ENCODE measurements at places on chromosomes 2 and 18. TPM values are rescaled to one million over a fixed set of nuclear protein-coding genes. Genes with fewer than 3 reads are reported as not detected.

GRCh38 chr2:235418918-235419317, 74.9 kb upstream of the AGAP1 start:
- no peak for DNase-seq
- no peak overlapping the region for H3K27ac ChIP-seq
- H3K36me3 ChIP-seq: no peaks in the 10 kb centered on the region

DNA sequence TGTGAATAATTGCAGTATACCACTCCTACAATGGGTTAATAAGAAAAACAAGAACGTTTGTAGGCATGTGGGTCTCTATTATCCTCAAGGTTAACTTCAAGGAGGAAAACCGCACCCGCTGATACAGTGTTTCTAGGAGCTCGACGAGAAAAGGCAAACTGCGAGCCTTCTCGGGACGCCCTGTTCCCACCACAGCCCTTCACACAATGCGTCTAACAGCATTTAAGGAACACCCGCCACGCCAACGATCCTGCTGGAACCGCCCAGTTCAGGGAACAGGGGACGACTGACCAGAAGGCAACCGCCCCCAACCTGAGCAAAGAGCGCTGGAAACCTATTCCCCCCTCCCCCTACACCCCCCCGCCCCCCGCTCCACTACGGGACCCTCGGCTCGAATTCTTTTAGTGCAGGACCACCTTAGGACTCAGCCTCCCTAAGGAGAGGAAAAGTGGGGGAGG, 710 bp upstream of the TMSB10 start:
- H3K27ac ChIP-seq: no peak overlapping the region
- no peaks in the 10 kb centered on the region for H3K27me3 ChIP-seq
- peak; percentile 75 for DNase-seq
- H3K4me3 ChIP-seq: peak overlapping the region; percentile 97
- H3K4me1 ChIP-seq: peaks cover 7% of the 10 kb centered on the region
- no peaks in the 10 kb centered on the region for H3K36me3 ChIP-seq

DNA sequence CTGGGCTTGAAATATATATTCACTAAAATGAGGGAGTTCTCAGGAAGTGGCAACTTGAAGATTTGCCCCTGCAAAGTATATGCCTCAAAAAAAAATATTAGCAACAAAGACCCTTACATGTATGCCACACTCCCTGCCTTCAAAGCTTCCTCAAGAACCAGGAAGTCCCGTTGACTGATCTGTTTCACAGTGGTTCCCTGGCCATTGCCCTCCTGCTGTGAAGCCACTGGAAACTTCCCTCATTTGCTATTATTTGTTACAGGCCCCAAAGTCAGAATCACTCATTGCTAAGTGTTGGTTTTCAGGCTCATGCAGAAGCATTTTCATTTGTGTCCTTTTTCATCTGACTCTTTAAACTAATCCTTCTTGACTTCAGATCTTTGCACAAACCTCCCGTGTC, 421.5 kb downstream of the ZNF521 start:
- H3K27me3 ChIP-seq: no peaks in the 10 kb centered on the region
- no peak for DNase-seq
- H3K36me3 ChIP-seq: no peaks in the 10 kb centered on the region
- H3K27ac ChIP-seq: no peak overlapping the region
- H3K4me1 ChIP-seq: no peaks in the 10 kb centered on the region
- no peak overlapping the region for H3K4me3 ChIP-seq

GRCh38 chr2:137888845-137889244, 75.4 kb upstream of the HNMT start:
- H3K36me3 ChIP-seq: no peaks in the 10 kb centered on the region
- no peaks in the 10 kb centered on the region for H3K4me1 ChIP-seq
- DNase-seq: peak; percentile 19
- no peaks in the 10 kb centered on the region for H3K27me3 ChIP-seq
- no peak overlapping the region for H3K4me3 ChIP-seq

DNA sequence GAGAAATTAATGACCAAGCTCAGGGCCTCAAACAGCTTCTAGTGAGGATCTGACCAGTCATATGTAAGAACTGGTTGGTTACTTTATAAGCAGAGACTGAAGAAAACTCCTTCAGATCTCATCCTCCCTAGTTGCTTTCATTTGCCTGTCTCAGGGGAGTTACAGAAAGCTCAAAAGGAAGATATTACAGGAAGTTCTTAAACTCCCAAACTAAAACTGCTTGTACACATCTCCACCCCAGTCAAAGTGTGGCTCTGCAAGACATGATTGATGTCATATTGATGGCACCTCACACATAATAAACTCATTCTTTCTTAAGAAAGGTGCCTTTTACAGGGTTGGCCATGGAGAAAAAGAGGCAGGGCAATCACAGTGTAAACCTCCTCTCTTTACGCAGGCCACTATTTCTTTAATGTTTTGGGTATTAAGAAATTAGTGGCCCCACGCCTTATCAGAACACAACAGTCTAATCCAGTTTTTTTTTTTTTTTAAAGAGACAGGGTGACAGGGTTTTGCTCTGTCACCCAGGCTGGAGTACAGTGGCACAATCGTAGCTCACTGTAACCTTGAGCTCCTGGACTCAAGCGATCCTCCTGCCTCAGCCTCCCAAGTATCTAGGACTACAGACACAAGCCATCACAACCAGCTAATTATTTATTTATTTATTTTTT, 62.6 kb upstream of the STK17B start:
- H3K4me1 ChIP-seq: peaks cover 19% of the 10 kb centered on the region
- no peak for DNase-seq
- H3K27me3 ChIP-seq: no peaks in the 10 kb centered on the region
- peak overlapping the region; percentile 10 for H3K27ac ChIP-seq

DNA sequence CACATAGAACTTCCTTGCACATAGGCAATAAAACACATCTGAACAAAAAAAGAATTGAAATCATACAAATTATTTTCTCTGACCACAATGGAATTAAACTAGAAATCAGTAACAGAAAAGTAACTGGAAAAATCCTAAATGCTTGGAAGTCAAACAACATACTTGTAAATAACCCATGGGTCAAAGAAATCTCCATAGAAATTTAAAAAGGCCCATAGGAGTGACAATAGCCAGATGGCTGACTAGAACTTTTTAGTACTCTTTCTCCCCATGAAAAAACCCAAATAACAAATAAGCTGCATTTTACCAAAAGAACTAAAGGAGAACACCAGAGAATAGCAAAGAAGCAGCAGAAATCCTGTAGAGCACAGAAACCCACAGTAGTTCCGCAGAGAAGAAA, 139.2 kb upstream of the COL3A1 start:
- H3K4me1 ChIP-seq: no peaks in the 10 kb centered on the region
- H3K4me3 ChIP-seq: no peak overlapping the region
- no peak overlapping the region for H3K27ac ChIP-seq
- DNase-seq: no peak

Gene EMILIN2
- 10.7 TPM for total RNA-seq

Gene ACTR1B
- total RNA-seq: 83.8 TPM

GRCh38 chr18:9569178-9569577, 45.2 kb downstream of the PPP4R1 start:
- DNase-seq: no peak
- H3K4me1 ChIP-seq: no peaks in the 10 kb centered on the region
- H3K27ac ChIP-seq: no peak overlapping the region
- no peaks in the 10 kb centered on the region for H3K36me3 ChIP-seq
- H3K27me3 ChIP-seq: no peaks in the 10 kb centered on the region

GRCh38 chr18:63237881-63238692, 81.5 kb downstream of the BCL2 start:
- DNase-seq: peak; percentile 30
- no peaks in the 10 kb centered on the region for H3K27me3 ChIP-seq
- no peak overlapping the region for H3K4me3 ChIP-seq
- H3K4me1 ChIP-seq: no peaks in the 10 kb centered on the region
- H3K27ac ChIP-seq: peak overlapping the region; percentile 65

Gene CIDEA
- total RNA-seq: 0.84 TPM

DNA sequence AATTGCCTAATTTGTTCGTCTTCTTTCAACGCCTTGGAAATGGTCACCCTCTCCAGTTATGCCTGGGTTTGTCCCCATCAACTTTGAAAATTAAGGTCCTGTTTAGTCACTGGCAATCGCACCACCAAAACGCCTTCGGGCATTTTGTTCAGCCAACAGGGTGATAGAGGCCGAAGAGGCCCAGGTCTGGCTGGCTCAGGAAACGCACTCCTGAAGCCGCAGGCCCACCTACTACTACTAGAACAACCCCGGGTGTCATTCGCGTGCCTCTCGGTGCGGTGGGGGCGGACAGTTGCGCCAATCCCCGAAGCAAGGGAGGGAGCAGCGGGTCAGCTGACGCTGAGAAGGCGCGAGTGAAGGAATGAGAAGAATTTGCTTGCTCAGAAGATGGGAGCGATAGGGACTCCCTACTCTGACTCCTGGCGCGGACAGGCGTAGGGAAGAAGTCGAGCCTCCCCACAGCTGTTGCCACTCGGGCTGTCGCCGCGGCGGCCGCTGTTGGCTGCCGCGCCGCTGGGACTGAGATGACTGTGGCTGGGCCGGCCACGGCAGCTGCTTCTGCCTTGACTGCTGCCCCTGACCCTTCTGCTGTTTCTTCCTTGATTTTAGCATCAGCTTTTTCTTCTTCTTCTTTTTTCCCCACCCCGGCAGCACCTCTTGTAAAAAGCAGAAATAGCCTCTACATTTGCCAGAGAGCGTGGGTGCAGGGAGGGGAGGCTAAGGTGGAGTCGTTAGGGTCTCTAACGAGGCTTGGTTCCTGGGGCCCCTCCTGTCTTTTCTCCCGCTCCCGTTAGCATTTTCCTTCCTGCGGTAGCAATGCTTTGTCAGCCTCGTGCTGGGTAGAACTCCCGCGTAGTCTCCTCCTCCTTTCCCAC, 387.6 kb downstream of the FIGN start:
- peak overlapping the region; percentile 5 for H3K4me3 ChIP-seq
- no peaks in the 10 kb centered on the region for H3K27me3 ChIP-seq
- DNase-seq: peak; percentile 65
- H3K4me1 ChIP-seq: peaks cover 15% of the 10 kb centered on the region
- H3K27ac ChIP-seq: peak overlapping the region; percentile 7

DNA sequence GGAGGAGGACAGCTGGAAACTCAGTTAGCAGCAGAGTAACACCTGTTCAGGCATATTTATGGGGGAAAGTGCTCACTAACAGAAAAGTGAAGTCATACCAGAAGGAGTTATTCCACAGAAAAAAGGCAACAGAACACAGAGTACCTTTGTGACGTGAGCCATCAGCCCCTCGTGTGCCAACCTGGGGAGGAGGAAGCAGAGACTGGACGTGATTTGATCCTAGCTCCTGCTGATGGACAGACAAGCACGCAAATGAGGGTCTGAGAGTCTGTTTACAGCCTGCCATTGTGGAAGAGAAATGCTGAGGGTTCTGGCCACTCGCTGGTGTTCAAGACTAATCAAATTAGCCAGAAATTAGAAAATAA, 120.7 kb downstream of the ZNF521 start:
- DNase-seq: no peak
- H3K27me3 ChIP-seq: no peaks in the 10 kb centered on the region
- H3K27ac ChIP-seq: peak overlapping the region; percentile 66

Gene HOXD13
- not detected for total RNA-seq

Gene RANBP2
- 47.6 TPM for total RNA-seq

Gene OSBPL6
- not detected for total RNA-seq

DNA sequence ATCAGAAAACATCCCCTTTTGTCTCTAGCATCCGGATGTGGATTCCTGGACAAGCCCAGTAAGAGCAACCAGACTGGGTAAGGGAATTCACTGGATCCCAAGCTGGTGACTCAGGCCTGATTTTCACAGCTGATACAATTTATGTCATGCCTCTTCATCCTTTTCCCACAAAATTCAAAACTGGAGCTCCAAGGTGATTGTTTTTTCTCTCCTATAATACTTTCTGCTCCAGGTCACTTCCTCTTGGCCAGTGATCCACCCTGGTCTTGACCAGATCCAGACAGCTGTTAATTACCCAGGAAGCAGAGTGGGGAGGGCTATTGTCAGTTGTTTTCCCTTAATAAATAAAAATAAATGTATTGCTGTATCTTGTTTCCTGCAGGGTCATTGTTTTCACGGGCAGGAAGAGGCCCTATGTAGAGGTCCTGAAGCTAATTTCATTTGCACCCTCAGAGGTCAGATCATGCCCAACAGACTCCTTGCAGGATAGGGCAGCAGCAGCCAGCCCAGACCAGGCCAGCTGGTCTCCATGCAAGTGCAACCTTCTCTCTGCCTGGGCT, 57.6 kb downstream of the EVA1A start:
- no peaks in the 10 kb centered on the region for H3K27me3 ChIP-seq
- H3K36me3 ChIP-seq: no peaks in the 10 kb centered on the region
- H3K4me1 ChIP-seq: no peaks in the 10 kb centered on the region
- no peak overlapping the region for H3K4me3 ChIP-seq

Gene TRIM54
- total RNA-seq: 27.7 TPM

- H3K27me3 ChIP-seq: no peaks in the 10 kb centered on the region
- peak; percentile 9 for DNase-seq
- no peaks in the 10 kb centered on the region for H3K4me1 ChIP-seq
Measured at GRCh38 chr2:2573205-2573604, 242.1 kb upstream of the MYT1L start.

GRCh38 chr2:124978597-124978996, 953.5 kb downstream of the CNTNAP5 start:
- H3K27me3 ChIP-seq: no peaks in the 10 kb centered on the region
- H3K27ac ChIP-seq: no peak overlapping the region
- no peak overlapping the region for H3K4me3 ChIP-seq
- no peak for DNase-seq
- H3K36me3 ChIP-seq: no peaks in the 10 kb centered on the region

DNA sequence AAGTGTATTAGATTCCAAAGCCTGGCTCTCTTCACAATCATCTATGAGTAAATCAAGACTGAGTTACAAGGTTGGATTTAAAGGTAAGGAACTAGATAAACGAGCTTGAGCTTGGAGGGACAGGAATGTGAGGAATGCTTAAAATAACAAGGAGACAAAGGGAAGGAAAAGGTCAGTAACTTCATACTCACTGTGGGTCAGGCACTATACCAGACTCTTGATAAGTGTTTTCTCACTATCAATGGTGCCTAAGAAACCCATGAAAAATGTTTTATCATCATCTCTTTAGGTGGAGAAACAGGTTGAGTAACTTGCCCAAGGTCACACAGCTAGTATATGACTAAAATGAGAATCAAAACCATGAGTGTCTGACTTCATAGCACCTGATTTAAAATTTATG, 212.1 kb downstream of the CDH2 start:
- H3K27ac ChIP-seq: no peak overlapping the region
- no peaks in the 10 kb centered on the region for H3K4me1 ChIP-seq
- no peaks in the 10 kb centered on the region for H3K36me3 ChIP-seq
- no peak overlapping the region for H3K4me3 ChIP-seq

DNA sequence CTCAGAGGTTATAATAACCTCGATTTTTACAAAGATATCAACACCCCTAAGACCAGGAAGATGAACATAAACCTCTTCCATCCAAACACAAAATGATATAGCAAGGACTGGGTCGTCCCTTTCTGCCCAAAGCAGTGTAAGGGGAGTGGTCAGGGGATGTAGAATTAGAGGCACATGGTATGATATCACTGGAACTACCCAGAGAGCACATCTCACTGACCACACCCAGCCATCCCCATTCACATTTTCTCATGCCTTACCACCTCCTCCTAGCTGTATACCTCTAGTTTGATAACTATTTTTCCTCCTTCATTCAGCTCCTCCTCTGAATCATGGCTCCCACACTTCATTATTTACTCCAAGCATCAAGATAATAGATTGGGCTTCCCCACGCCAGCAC, 152.6 kb downstream of the COPS8 start:
- H3K27ac ChIP-seq: no peak overlapping the region
- peaks cover 4% of the 10 kb centered on the region for H3K4me1 ChIP-seq
- no peak overlapping the region for H3K4me3 ChIP-seq
- no peak for DNase-seq
- H3K27me3 ChIP-seq: no peaks in the 10 kb centered on the region

Gene LCT
- total RNA-seq: not detected

- H3K27me3 ChIP-seq: no peaks in the 10 kb centered on the region
- no peak for DNase-seq
- no peaks in the 10 kb centered on the region for H3K4me1 ChIP-seq
Measured at GRCh38 chr18:74661691-74662090, 64.0 kb downstream of the ZNF407 start.

Gene MC2R
- total RNA-seq: 21.9 TPM
